ENCODE measurements at places on chromosomes 6 and 20.

DNA sequence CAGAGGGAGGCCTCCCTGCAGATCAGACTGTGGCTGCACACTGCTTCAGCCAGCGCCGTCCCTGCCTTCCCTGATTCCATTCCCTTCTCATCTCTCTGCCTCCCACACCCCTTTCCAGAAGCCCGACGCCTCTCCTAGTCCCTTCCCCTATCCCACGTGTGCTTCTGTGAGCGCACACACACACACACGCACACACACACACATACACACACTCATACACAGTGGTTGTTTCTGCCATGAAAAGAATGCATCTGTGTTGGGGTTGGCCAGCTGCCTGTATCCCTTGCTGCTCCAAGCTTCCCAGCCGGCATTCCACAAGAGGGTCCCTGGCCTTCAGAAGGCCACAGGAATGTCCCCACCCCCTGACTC, 51.7 kb downstream of the MOCS1 start:
- DNase-seq = peak; percentile 73

DNA sequence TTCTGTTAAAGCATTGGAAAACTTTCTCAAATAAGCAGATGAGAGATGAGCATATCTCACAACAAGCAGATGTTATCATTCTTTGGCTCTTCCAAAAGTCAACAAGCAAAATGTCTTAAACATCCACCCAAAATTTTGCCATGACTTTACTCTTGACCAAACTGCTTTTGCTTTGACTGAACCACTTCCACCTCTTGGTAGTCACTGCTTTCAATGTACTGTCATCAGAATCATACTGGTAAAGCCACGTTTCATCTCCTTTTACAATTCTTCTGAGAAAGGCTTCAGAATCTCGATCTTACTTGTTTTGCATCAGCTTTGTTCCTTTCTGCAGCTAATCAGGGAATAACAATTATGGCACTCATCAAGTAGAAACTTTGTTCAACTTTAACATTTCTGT, 498.5 kb upstream of the GJE1 start:
- DNase-seq = no peak

DNA sequence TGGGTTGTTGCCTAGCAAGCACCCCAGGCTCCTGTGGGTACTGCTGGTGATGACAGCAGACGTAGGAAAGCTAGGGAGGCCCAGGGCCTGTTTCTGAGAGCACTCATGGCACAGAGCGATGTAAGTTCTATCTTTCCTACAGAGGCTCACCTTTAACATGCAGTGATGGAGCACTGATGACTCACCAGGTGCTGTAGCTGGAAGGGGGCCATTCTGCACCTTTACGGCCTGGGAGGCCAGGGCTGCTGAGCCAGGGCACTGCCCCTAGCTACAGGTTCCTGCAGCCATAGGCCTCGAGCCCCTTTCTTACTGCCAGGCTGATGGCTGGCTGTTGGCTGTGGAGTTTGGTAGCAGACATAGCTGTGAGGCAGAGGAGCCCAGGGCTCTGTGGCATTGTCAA, 31.1 kb upstream of the GPR6 start:
- no peak for DNase-seq

GRCh38 chr20:19515074-19515473, 243.0 kb upstream of the RIN2 start:
- no peak for DNase-seq

GRCh38 chr20:21981597-21982344, 276.3 kb downstream of the PAX1 start:
- DNase-seq = peak; percentile 27

- DNase-seq = no peak
Observed at GRCh38 chr6:158497620-158498019, 62.3 kb upstream of the TMEM181 start.
